ENCODE measurements at places on chromosomes 1 and 21.

GRCh38 chr21:27550287-27550686 lies 583.4 kb upstream of the ADAMTS5 start:
- DNase-seq: no peak

DNA sequence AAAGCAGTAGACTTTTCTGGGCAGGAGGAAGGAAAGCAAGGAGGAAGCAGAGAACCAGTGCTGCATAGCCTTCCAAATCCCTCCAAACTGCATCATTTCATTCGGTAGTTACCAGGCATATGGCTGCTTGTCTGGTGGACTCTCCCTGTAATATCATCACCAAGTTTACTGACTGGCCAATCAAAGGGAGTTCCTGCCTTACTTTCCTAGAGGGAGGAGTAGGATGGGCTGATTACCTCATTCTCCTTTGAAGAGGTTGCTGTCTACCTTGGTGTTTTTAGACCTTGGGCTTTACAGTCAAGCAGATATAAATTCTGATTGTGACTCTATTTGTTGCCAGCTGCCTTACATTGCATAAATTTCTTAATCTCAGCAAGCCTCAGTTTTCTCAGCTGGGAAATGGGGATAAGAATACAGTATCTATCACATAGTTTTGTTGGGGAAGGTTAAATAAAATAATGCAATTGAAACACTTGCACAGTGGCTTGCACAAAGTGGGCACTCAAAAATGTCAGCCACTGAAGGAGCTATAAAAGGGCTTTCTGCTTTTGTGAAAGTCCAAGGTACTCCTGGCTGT lies 297.3 kb upstream of the PROX1 start:
- no peak for DNase-seq

GRCh38 chr21:36388835-36389234 lies 3.6 kb downstream of the CHAF1B start:
- no peak for DNase-seq

- peak; percentile 47 for DNase-seq
These were observed 25.4 kb upstream of the ALDH4A1 start for GRCh38 chr1:18927654-18928272.

DNA sequence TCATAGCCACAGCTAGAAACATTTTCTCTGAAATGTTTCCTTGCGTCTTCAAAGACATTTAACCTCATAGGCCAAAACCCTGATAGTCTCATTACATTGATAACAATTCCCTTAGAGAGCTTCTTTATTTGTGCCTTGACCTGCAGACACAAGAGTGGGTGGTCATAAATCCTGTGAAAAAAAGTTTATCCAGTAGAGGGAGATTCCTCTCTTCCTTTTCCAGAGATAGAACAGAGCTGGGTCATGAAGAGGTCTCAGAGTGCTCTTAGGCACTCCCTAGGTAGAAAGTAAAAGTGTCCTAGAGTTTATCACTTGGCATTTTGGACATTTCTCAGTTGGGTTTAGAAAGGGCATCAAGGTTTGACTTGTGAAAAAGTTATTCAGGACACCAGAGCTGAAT lies 426.1 kb downstream of the NUF2 start:
- no peak for DNase-seq

DNA sequence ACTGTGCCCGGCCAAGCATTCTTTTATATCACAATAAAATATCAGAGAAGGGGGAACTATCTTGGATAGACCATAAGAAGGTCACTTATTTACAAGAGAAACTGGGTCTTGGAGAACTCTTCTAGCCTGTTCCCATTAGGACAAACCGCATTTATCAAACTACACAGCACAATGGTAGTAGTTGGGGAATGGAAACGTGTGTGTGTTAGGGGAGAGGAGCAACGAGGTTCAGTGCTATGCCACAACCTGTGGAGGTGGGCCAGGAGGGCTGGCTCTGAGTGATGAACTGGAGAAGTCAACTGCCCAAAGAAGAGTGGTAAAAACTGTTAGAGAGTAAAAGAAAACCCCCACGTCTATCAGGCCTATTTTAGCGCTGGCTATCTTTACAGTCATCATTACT lies 1.6 kb downstream of the DONSON start:
- no peak for DNase-seq

DNA sequence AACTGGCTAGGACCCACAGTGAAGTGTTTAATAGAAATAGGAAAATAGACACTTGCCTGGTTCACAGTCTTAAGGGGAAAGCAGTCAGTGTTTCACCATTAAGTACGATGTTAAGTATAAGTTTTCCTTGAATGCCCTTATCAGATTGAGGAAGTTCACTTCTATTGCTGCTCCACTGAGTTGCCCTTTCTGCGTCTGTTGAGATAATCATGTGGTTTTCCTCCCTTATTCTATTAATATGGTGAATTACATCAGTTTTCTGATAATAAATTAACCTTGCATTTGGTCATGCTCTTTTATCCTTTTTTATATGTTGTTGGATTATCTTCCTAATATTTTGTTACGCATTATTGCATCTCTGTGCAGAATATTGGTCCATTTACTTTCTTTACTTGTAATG lies 21.4 kb downstream of the UTS2 start:
- no peak for DNase-seq
